ENCODE measurements at places on chromosomes 3 and 15.
A peak's percentile ranks its signal among the peaks of the same experiment; 100 is the strongest.

GRCh38 chr3:183875411-183875810, 9.3 kb downstream of the PARL start:
- no peak for DNase-seq

- no peak for DNase-seq
Observed at GRCh38 chr3:171354706-171355582, 105.3 kb downstream of the TNIK start.

DNA sequence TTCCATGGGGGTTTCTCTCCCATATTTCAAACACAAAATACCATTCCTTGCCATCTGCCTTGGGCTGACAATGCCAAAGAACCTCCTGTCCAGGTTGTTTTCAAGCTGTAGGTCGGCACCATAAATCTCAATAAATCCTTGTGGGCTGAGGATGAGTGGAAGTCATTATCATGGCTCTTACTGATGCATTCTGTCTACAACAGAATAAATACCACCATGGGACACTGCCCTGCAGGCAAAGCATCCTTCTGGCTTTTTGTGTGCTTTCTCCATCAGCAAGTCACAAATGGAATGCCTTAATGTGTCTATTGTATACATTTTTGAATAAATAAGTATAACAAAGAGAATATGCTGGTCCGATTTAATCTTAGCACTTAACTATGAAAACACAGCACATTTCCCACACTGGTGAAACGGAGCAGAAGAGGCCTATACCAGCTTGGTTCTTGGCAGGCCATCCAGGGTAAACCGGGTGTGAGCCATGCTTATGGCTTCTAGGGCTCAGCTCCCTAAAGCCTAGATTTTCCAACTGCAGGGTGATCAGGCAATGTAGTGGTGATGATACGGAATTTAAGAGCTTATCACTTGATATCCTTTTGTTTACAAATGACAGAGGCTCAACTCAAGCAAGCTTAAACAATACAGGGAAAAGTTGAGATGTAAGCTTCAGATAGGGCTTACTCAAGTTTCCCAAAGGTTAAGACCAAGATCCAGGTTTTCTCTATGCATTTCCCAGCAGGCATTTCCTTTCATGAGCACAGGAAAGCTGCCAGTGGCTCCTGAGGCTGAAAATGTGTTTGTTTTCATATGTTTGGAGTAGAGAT, 133.2 kb upstream of the LRTM1 start:
- DNase-seq: no peak

GRCh38 chr3:37511463-37511920, 337.1 kb upstream of the LRRFIP2 start:
- no peak for DNase-seq

DNA sequence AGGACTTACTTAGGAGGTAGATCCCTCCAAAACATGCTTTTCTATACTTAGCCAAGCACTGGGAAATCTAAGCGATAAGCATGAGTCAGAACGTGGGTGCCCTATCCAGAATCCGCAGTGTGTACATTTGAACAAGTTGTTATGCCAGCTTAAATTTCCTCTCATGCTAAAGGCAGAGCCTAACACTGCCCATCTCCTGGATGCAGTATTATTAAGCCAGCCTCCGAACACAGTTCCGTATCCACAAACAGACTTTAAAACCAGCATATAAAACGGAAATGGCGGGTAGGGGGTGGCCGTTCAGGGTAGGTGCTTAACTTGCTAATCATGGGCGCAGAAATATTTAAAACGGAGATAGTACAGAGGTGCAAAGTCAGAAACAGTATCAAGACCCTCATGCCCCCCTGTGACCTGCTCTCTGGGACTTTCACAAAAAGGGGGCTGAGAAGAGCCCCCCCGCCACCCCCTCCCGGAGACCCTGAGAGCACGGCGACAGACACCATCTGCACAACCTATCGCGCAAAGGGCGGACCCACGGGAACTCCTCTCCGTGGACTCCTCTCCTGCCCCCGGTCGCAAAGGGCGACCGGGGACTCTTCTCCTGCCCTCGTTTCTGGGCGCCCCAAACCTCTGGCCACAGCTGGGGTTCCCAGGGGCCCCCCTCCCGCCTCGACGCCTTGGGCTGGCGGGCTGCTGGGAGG, 889 bp upstream of the LRRIQ4 start:
- peak; percentile 24 for DNase-seq

- DNase-seq: no peak
Observed at GRCh38 chr3:61030469-61031035, 220.7 kb downstream of the FHIT start.

DNA sequence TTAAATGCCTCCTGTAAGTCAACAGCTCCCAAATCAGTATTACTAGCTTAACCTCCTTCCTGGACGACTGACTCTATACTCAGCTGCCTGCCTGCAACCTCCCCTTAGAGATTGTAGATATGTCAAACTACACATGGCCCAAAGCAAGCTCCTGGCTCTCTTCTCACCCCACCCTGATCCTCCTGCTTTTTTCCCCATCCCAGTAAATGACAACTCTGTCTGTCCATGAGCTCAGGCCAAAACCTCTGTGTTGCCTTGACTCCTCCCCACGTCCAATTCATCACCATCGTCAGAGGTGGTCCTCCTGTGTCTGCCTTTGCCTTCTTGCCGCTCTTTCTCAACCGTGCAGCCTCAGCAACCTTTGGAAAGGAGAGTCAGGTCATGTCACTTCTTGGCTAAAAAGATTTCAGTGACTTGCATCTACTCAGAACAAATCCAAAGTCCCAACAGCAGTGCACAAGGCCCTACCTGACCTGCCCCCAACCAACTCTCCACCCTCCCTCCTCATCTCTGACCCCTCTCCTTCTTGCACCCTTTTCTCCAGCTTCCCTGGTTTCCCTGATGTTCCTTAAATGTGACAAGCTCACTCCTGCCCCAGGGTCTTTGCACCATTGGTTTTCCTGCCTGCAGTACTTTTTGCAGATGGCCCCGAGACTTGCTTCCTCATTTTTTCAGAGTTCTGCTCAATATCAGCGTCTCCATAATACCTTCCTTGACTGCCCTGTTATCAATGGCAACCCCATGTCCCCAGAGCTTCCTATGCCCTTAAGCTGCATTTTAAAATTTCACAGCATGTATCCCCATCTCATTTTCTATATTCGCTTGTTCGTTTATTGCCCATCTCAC, 52.8 kb downstream of the LSM3 start:
- no peak for DNase-seq

DNA sequence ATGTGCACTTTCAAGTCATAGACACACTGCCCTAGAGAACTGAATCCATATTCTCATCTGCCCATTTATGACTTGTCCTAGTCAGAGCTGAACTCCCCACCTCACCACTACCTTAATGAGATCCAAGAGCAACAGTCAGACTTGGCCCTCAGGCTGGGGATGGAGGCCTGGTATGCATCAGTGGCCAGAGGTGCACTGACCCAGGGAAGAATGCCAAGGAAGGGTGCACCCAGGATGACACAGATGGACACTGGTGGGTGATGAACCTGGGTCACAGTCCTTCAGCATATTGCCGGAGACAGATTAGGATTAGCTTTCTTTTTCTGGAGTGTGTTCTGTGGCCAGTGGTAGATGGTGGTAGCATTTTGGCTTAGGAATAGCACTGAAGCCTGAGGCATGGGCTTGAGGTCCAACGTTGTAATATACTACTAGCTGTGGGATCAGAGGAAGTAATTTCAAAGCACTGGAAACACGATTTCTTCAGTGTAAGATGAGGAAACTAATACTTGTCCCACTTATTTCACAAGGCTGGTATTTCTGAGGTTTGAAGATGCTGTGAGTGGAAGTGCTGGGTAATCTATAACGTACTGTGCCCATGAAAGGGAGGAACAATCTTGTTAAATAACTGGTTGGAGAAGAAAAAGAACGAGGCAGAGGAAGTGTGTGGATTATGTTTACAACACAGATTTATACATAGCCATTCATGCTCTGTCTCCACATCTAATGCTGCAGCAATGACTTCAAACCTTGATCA, 265.0 kb downstream of the THRB start:
- DNase-seq: no peak

- peak; percentile 17 for DNase-seq
Observed at GRCh38 chr15:78000091-78000926, 77.2 kb downstream of the TBC1D2B start.

GRCh38 chr15:34651997-34652725, 68.7 kb upstream of the GOLGA8B start:
- DNase-seq: no peak

DNA sequence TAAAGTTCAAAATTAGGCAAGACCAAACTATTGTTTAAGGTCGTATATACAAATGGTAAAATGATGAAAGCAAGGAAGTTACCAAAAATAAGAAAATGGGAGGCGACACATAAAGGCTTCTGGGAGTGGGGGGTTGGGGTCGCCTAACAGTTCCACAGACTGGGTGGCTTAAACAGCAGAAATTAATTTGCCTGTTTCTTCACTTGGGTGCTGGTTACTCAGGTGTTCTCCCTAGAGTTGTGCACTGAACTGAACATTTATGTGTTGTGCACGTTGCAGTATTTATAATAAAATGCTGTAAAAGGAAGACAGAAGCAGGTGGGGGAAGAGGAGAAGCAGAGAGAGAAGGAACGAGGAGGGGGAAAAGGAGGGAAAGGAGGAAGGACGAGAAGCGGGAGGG, 10.5 kb upstream of the RNU6-1 start:
- no peak for DNase-seq
